ENCODE measurements at places on chromosomes 11 and 22.

DNA sequence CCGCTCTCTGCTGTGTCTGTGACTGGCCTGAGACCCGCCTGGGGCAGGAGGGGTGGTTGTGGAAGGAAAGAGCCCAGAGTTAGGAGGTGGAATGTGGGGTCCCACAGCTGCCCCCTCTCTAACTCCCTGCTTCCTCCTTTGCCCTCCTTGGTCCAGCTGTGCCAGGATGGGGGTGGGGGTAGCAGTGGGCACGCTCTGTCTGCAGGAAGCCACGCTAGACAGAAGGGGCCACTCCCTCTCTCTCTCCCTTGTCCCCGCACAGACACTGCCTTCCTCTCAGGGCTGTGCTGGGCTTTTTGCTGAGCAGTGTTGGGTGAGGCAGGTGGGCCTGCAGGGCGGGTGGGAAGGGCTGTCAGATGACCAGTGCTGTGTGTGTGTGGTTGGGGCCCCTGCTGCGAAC lies 2.0 kb upstream of the SOX10 start:
- DNase-seq: no peak

DNA sequence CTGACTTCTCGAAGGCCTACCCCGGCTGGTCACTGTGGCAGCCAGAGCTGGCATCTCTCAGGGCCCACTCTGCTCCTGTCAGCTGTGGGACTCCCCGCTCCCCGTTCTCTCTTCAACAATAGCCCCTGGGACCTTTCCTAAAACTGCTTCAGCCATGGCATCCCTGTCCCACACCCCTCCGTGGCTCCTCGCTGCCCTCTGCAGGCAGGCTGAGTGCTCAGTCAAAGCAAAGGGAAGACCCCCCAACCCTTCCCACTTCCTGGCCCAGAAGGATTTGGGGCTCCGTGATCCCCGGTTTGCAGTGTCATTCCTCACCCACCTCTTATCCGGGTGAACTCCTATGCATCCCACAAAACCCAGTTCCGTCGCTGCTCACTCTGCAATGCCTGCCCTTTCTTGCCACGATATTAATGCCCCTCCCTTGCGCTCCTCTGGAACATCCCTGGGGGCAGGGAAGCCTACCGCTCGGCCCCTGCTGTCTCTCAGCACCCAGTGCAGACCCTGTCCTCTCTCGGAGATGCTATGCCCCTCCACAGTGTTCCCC lies 1.6 kb upstream of the TH start:
- DNase-seq: no peak

DNA sequence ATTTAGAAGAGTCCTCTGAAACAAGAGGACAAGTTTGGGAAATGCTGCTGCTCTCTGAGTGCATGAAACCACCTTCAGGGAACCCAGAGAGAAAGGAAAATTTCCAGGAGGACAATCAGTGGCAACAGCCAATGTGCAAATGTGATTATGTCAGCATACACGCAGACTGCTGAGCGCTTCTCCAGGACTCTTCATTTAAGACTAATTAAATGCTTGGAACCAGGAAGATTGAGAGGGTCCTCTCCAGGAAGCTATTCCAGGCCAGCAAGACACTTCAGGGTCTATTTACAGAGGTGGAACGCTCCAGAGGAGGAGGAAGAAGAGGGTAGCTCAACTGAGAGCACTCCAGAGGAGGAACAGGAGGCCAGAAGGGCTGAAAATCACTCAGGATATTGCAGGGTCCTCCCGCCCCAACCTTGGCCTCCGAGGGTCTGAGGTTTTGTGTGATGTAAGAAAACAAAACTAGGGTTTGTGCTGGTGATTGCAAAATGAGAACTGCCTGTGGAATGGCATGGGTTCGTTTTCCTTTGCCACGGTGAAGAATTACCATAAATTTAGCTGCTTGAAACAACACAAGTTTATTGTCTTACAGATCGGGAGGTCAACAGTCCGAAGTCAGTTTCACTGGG lies 14.1 kb upstream of the HTR3A start:
- DNase-seq: no peak

GRCh38 chr11:134518616-134519389 lies 106.8 kb upstream of the B3GAT1 start:
- no peak for DNase-seq

GRCh38 chr11:23611726-23612125 lies 751.5 kb upstream of the CCDC179 start:
- no peak for DNase-seq

- peak; percentile 76 for DNase-seq
Measured at GRCh38 chr11:36509201-36509639, 852 bp downstream of the TRAF6 start.

GRCh38 chr22:46350121-46350520 lies 14.6 kb downstream of the TRMU start:
- no peak for DNase-seq

- no peak for DNase-seq
Measured at GRCh38 chr11:115238791-115239190, 265.4 kb downstream of the CADM1 start.

DNA sequence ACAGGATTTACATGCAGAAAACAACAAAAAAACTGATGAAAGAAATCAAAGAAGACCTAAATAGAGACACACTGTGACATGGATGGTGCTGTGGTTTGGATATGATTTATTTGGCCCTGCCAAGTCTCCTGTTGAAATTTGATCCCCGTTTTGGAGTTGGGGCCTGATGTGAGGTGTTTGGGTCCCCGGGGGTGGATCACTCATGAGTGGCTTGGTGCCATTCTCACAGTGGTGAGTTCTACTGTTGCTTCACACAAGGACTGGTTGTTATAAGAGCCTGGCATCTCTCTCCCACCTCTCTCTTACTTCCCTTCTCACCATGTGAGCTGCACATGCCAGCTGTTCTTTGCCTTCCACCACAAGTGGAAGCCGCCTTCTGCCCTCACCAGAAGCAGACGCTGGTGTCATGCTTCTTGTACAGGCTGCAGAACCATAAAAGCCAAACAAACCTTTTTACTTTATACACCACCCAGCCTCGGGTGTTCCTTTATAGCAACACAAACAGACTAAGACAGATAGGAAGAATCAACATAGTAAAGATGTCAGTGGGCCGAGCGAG lies 7.8 kb upstream of the RTL6 start:
- peak; percentile 95 for DNase-seq

GRCh38 chr11:119782739-119783072 lies 53.7 kb upstream of the NECTIN1 start:
- peak; percentile 42 for DNase-seq

GRCh38 chr11:68454767-68455166 lies 5.8 kb upstream of the PPP6R3 start:
- peak; percentile 9 for DNase-seq

GRCh38 chr11:82818409-82819043 lies 81.7 kb downstream of the PRCP start:
- no peak for DNase-seq

DNA sequence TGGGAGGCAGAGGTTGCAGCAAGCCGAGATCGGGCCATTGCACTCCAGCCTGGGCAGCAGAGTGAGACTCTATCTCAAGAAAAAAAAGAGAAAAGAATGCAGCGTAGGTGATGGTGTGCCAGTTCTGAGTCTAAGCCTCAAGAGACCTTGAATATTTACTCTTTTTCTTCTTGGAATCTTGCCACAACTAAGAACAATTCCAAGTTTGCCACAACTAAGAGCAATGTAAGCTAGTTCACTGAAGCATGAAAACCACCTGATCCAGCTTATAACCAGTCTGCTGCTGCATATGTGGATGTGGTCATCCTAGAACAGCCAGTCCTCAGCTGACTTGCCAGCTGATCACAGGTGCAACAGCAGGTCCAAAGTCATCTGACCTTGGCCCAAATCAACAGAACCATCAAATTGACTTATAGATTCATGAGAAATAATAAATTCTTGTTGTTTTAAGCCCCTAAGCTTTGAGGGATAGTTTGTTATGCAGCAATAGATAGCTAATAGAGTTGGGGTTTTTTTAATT lies 25.4 kb upstream of the SEZ6L start:
- peak; percentile 68 for DNase-seq

DNA sequence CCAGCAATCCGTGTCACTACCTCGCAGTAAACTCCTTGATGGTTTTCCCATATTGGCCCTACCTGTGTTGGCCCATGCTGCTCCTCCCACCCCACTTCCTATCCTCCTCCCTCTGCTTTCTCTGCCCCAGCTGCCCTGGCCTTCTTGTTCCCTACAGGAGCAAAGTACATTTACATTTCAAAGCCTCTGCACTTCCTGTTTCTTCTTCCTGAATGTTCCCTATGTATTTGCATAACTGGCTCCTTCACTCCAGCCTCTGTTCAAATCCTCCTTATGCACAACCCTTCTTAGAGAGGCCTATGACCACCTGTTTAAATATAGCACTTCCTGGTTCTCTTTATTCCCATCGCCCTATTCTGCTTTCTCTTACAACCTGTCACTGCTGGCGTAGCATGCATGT lies 62.2 kb downstream of the PARVA start:
- no peak for DNase-seq

Measured in NCI-H2171 treated with DMSO at 0.1 percent for 48 hours (cell line).